ENCODE measurements at places on chromosomes 2 and 18. TPM values are rescaled to one million over a fixed set of nuclear protein-coding genes. Genes with fewer than 3 reads are reported as not detected.

Gene UCN
- 0.68 TPM for total RNA-seq

Gene IL1R1
- total RNA-seq, result 0.55 TPM

Gene RNF138
- 106 TPM for total RNA-seq

Gene PLCD4
- total RNA-seq, result 0.28 TPM

Gene ZNF396
- 1.0 TPM for total RNA-seq

Gene NPHP1
- 2.5 TPM for total RNA-seq

Gene BABAM2
- 21.0 TPM for total RNA-seq

Measured in WTC11 (cell line).